ENCODE measurements at places on chromosomes 6 and 20.

GRCh38 chr6:105832313-105832761, 253.8 kb upstream of the PRDM1 start:
- no peak for DNase-seq

- DNase-seq, result no peak
Measured at GRCh38 chr20:54366669-54367344, 108.6 kb upstream of the DOK5 start.

- no peak for DNase-seq
Measured at GRCh38 chr6:55696501-55696900, 117.5 kb upstream of the HMGCLL1 start.

DNA sequence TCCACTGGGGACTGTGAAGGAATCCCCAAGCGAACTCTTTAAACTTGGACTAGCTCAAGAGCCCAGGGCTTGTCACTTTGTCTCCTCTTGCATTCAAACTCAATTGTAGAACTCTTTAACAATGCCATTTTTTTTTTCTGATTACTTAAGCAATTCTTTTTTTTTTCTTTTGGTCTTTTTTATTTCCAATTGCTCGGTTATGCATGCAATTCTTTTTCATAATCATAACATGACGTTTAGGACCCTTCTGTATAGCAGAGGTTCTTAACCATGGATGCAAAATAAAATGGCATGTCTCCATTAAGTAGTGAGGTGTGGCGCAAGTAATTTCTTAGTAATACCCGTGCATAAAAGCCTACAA, 466 bp upstream of the BFSP1 start:
- no peak for DNase-seq

DNA sequence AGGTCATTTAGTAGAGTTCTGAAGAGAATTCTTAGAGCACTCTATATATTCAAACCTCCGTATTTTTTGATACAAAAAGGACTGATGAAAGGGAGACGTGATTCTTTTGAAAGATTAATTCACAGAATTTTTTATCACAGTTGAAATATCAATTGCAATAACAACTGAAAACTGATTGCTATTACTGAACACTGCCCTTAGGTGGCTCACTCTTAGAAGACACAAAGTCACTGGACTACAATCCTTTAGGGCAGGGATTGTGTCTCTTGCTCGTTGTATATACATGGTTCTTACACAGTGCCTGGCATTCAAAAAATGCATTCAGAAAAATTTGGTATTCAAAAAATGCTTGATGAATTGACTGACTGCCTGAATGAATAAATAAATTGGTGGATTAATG, 17.1 kb upstream of the CALHM6 start:
- no peak for DNase-seq

- DNase-seq, result no peak
Measured at GRCh38 chr6:11251553-11252360, 19.3 kb upstream of the NEDD9 start.

- DNase-seq, result no peak
Measured at GRCh38 chr6:151232899-151233298, 6.9 kb upstream of the AKAP12 start.

GRCh38 chr6:106466211-106466610, 105.7 kb downstream of the CRYBG1 start:
- no peak for DNase-seq

GRCh38 chr20:3434232-3434631, 26.8 kb upstream of the DNAAF9 start:
- DNase-seq, result no peak

- DNase-seq, result no peak
Measured at GRCh38 chr20:22106308-22106938, 401.0 kb downstream of the PAX1 start.

GRCh38 chr6:22925920-22926789, 356.8 kb downstream of the HDGFL1 start:
- no peak for DNase-seq

GRCh38 chr6:14059791-14060436, 57.7 kb upstream of the CD83 start:
- DNase-seq, result no peak

- no peak for DNase-seq
Measured at GRCh38 chr20:42652266-42652665, 537.4 kb downstream of the PTPRT start.

DNA sequence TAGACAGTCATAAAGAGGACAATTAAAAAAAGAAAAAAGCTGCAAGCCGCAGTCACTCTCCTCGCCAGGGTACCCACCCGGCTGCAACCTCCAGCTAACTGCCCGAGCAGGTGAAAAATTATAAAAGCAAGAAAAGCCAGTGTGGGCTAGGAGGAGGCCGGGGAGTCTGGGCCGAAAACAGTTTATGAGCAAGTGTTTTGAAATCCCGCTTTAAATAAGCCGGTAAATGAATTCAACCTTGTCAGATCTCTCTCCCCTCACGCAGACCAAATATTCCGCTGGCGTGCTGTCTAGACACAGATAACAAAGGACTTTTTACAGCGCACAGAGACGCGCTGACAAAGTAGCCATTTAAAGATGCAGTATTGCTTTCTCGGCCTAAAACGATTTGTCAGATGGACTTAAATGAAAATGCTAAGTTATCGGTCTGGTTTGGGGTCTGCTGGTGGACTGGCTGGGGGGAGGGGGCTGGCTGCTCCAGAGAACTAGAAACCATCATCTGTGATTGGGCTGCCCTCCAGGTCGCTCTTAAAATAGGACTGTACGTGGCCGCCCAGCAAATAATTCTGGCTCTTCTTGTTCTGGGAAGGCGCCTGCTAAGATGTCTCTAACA, 24.6 kb downstream of the PMEPA1 start:
- no peak for DNase-seq

GRCh38 chr6:170374571-170375444, 68.2 kb downstream of the FAM120B start:
- DNase-seq, result no peak

Data from AG04449 (cell line).